Thymus (tissue), 14 donors: ENCODE measurements at places on chromosomes 11 and 22. TPM values are rescaled to one million over a fixed set of nuclear protein-coding genes. Genes with fewer than 3 reads are reported as not detected.
A peak's percentile ranks its signal among the peaks of the same experiment; 100 is the strongest.

WBP2NL gene
- 2.2 TPM for polyA plus RNA-seq

DCPS gene
- 17.2 TPM for polyA plus RNA-seq

C11orf97 gene
- not detected for polyA plus RNA-seq

PGM2L1 gene
- 7.0 TPM for polyA plus RNA-seq

LRRC75B gene
- 7.7 TPM for polyA plus RNA-seq

MMP13 gene
- polyA plus RNA-seq, result 0.75 TPM

DNA sequence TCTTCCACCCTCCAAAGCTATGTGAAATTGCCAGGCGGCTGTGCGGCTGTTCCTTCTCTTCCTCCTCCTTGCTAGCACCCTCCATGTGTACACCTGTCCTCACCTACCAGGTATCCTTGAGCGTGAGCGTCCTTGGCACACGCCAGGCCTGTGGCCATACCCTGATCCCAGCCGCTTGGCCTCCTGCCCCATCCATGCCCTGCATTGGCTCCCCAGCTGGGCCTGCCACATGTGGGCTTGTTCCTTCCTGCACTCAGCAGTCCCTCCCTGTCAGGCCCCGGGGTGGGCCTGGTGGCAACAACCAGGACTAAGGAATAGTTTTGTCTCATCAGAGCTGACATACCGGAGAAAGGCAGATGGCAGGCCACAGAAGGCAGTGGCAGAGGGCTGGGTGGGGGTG, 40.0 kb downstream of the SCUBE1 start:
- no peak overlapping the region for H3K4me3 ChIP-seq
- no peaks in the 10 kb centered on the region for H3K27me3 ChIP-seq
- no peaks in the 10 kb centered on the region for H3K4me1 ChIP-seq
- H3K36me3 ChIP-seq, result no peaks in the 10 kb centered on the region

GRCh38 chr11:117859488-117860112, 16.9 kb downstream of the FXYD6 start:
- H3K36me3 ChIP-seq, result no peaks in the 10 kb centered on the region
- no peak overlapping the region for H3K4me3 ChIP-seq

DNA sequence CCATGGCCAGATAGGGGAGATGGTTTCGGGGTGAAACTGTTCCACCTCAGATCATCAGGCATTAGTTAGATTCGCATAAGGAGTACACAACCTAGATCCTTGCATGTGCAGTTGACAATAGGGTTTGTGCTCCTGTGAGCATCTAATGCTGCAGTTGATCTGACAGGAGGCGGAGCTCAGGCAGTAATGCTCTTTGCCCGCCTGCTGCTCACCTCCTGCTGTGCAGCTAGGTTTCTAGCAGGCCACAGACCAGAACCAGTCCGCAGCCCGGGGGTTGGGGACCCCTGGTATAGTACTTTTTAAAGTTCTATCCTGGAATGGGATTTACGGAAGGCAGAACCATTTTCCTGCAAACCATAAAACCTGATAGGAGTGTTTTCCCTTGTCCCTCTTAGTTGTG, 54.6 kb downstream of the POLD3 start:
- H3K4me1 ChIP-seq, result no peaks in the 10 kb centered on the region
- no peaks in the 10 kb centered on the region for H3K27me3 ChIP-seq
- DNase-seq, result no peak

DNA sequence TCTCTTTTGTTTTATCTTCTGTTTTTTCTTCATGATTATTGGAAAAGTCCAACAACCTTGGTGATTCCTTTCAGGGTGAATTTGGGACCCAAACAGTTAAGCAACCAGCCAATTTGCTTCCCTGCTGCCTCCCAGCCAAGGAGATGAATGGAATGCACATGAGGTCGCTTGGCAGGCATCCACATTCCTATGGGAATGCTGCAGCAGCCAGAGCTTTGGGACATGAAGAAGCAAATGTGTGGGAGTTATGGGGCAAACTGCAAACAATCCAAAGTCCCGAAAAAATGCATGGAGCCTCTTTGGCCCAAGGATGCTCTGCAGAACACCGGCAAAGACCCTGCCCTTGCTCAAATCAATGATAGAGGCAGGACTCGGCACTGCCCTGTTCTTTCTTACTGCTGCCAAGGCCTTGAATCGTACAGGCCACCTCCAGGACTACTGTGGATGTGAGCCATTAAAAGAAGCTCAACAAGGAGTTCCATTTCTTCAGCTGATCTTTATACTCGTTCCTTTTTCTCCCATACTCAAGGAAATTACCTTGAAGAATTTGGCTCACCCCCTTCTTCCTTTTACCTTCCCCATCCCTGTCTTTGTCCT, 117.3 kb upstream of the TEAD1 start:
- H3K4me3 ChIP-seq, result no peak overlapping the region
- no peaks in the 10 kb centered on the region for H3K36me3 ChIP-seq
- no peaks in the 10 kb centered on the region for H3K27me3 ChIP-seq
- H3K4me1 ChIP-seq, result no peaks in the 10 kb centered on the region
- DNase-seq, result no peak

- H3K36me3 ChIP-seq, result no peaks in the 10 kb centered on the region
- H3K4me1 ChIP-seq, result peaks cover 49% of the 10 kb centered on the region
- no peak overlapping the region for H3K27ac ChIP-seq
- H3K4me3 ChIP-seq, result no peak overlapping the region
These were observed 1.2 kb downstream of the CXCR5 start for GRCh38 chr11:118884875-118885274.

DNA sequence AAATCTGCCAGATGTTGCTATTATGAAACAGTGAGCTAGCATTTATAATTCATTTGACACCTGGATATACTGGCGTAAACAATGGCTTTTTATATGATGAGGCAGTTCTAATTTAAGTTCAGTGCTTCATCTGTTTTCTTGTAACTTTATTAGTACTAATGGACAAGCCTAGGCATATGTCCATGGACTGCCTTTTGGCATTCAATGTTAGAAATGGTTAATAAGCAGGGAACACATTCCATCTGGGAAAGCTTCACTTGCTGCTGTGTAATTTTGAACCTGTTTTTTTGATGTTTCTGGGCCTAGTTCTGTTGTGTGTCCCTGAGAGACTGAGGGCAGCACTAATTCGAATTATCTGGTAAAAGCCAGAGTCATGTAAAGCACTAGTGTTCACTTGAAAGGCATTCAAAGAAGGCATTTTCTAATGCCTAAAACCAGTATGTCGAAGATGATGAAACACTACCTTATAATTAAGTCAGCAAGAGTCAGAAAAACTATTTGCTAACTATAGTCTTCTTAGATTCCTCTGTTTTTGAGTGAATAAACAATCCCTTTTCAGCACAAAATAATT, 138.5 kb downstream of the SWAP70 start:
- peaks cover 2% of the 10 kb centered on the region for H3K36me3 ChIP-seq
- no peak overlapping the region for H3K4me3 ChIP-seq
- H3K27ac ChIP-seq, result no peak overlapping the region
- DNase-seq, result no peak
- H3K27me3 ChIP-seq, result no peaks in the 10 kb centered on the region

- H3K27ac ChIP-seq, result no peak overlapping the region
- H3K27me3 ChIP-seq, result peaks cover 2% of the 10 kb centered on the region
- peaks cover 31% of the 10 kb centered on the region for H3K4me1 ChIP-seq
- no peak for DNase-seq
These were observed 10.5 kb downstream of the STARD10 start for GRCh38 chr11:72783144-72783905.

- H3K27ac ChIP-seq, result no peak overlapping the region
- peaks cover 13% of the 10 kb centered on the region for H3K27me3 ChIP-seq
- no peaks in the 10 kb centered on the region for H3K36me3 ChIP-seq
- DNase-seq, result no peak
- no peak overlapping the region for H3K4me3 ChIP-seq
- peaks cover 10% of the 10 kb centered on the region for H3K4me1 ChIP-seq
These were observed 12.2 kb downstream of the USP2 start for GRCh38 chr11:119369132-119369925.

- no peak overlapping the region for H3K4me3 ChIP-seq
- H3K27ac ChIP-seq, result no peak overlapping the region
- no peak for DNase-seq
- H3K4me1 ChIP-seq, result peaks cover 4% of the 10 kb centered on the region
- no peaks in the 10 kb centered on the region for H3K27me3 ChIP-seq
These were observed 76.6 kb downstream of the ABTB2 start for GRCh38 chr11:34280945-34281872.

GRCh38 chr22:29883775-29884097, 762 bp downstream of the MTMR3 start:
- H3K36me3 ChIP-seq, result no peaks in the 10 kb centered on the region
- H3K27ac ChIP-seq, result peak overlapping the region; percentile 75

- no peak overlapping the region for H3K27ac ChIP-seq
- H3K36me3 ChIP-seq, result no peaks in the 10 kb centered on the region
- no peak for DNase-seq
- H3K4me3 ChIP-seq, result no peak overlapping the region
These were observed 370.2 kb upstream of the CHORDC1 start for GRCh38 chr11:90593099-90593498.

DNA sequence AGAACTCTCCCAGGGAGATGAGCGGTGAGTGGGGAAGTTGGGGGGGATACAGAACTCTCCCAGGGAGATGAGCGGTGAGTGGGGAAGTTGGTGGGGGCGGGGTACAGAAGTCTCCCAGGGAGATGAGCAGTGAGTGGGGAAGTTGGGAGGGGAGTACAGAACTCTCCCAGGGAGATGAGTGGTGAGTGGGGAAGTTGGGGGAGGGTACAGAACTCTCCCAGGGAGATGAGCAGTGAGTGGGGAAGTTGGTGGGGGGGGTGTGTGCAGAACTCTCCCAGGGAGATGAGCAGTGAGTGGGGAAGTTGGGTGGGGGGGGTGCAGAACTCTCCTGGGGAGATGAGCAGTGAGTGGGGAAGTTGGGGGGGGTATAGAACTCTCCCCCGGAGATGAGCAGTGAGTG, 186.5 kb downstream of the SHANK2 start:
- H3K27ac ChIP-seq, result no peak overlapping the region
- no peak for DNase-seq
- H3K4me1 ChIP-seq, result no peaks in the 10 kb centered on the region
- H3K27me3 ChIP-seq, result no peaks in the 10 kb centered on the region
- H3K4me3 ChIP-seq, result no peak overlapping the region

DNA sequence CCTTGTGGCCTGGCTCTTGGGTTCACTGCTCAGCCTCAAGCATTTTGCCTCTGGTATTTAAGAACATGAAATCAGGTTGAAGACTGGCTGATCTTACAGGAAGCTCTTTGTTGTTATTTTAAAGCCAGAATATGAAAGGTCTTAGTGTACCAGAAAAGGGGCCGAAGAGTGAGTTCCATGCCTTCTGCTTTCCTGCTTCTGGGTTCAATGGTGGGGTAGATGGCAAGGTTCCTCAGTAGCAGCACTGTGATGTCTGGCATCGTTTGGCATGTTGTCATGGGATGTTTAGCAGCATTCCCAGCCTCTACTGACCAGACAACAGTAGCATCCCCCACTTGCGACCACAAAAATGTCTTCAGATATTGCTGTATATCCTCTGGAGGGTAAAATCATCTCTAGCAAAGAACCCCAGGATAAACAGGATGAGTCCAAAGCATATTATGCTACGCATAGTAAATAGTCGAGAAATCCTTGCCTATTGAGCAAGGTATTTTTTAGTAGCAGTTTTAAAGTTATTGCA, 2.4 kb downstream of the VPS26B start:
- H3K36me3 ChIP-seq, result no peaks in the 10 kb centered on the region
- no peaks in the 10 kb centered on the region for H3K27me3 ChIP-seq
- peak overlapping the region; percentile 15 for H3K27ac ChIP-seq
- DNase-seq, result no peak

- no peak overlapping the region for H3K27ac ChIP-seq
- H3K4me3 ChIP-seq, result no peak overlapping the region
- no peaks in the 10 kb centered on the region for H3K27me3 ChIP-seq
- no peaks in the 10 kb centered on the region for H3K4me1 ChIP-seq
- DNase-seq, result no peak
These were observed 50.5 kb downstream of the BDNF start for GRCh38 chr11:27649800-27650199.
